ENCODE measurements at places on chromosomes 5 and 9.

DNA sequence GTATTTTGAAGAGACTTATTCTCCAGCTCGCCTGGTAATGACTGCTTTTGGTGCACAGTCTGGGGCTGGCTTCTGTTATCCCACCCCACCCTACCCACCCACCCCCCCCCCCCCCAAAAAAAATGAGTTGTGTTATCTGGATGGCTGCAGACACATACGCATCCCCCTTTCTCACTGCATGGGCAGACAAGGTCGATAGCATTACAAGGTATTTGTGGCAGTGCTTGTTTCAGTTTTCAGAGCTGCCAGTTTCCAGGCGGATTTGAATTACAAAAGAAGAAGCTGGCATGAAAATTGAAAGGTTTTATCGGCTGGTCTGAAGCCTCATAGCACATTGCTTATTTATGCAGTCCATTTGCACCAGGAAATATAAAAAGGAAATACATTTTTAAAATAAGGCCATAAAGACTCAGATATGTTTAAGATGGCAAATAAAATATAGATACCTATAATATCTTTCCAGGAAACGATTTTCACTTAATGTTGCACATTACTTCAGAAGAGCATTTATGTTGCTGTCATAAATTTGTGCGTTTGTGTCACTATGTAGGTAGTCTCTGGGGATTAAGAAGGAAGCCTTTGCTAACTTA is 85.1 kb upstream of the GRHPR start:
- no peak for DNase-seq

- no peak for DNase-seq
Observed at GRCh38 chr5:150321784-150322183, 19.1 kb upstream of the ARSI start.

- DNase-seq = no peak
Observed at GRCh38 chr9:89743216-89743572, 138.4 kb downstream of the GADD45G start.

DNA sequence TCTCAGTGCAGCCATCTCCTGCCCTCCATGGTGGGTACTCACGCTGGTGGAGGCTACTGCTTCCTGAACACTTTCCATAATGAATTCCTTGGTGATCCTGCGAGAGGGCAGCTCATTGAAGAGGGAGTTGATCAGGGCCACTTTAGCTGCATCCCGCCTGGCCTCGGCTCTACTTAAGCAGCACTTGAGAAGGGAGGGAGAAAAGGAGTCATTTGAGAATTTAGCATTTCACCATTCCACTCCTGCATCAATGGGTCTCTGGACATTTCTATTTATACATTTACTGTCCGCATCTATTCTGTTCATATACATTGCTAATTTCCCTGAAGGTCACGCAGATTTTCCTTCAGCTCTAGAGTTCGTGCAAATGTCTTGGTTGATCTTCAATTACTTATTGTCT is 35.1 kb downstream of the LIX1 start:
- DNase-seq = no peak
